ENCODE measurements at places on chromosomes 4 and X. TPM values are rescaled to one million over a fixed set of nuclear protein-coding genes. Genes with fewer than 3 reads are reported as not detected.

DNA sequence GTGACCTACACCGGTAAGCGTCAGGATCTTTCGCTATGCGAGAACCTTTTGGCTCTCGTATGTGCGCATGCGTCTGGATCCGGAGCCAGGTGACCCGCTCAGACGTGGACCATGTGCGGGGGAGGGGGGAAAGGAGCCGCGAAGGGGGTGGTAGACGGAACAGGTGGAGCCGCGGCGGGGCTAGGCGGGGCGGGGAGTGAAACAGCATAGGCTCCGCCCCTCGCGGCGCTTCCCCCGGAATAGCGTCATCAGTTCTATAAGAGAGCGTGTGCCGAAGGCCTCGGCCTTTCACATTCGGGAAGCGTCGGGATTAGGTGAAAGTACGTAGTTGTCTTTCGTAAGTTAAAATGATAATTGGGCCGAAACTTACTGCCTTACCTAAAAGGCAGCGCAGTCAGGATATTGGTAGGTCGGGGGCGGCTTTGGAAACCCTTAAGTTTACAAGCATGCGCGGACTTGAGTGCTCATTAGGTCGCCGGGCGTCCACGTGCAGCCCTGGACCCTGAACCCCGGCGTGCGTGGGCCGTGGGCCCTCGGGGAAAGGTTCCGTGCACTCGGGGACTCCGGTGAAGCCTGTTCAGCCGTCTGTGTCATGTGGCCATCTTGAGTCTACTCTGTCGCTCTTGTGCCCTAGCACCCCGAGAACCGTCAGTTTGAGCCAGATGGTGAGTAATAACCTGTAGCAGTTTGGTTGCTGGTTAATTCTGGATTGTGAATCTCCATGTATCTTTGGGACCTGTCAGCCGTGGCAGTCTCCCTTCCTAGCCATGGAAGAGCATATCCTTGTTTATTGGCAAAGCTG lies 74.1 kb downstream of the PRSS12 start:
- DNase-seq, result peak; percentile 96

SLC4A4 gene
- total RNA-seq, result not detected

RXFP1 gene
- not detected for total RNA-seq

SAT1 gene
- total RNA-seq, result 160 TPM

CNKSR2 gene
- total RNA-seq, result 7.7 TPM

Data from activated naive CD4-positive, alpha-beta T cell treated with anti-CD3 and anti-CD28 coated beads, Interleukin-2, amount 50 U/mL, for 72 hours (primary cell).